Subcutaneous adipose tissue (tissue), 4 donors: ENCODE measurements at places on chromosomes 6 and 20. TPM values are rescaled to one million over a fixed set of nuclear protein-coding genes. Genes with fewer than 3 reads are reported as not detected.

Gene CRIP3
- total RNA-seq: 2.0 TPM

Gene CDH4
- not detected for total RNA-seq

Gene CYP24A1
- total RNA-seq: not detected

Gene VGLL2
- total RNA-seq: not detected

Gene LSM2
- total RNA-seq: 27.5 TPM

Gene MLIP
- total RNA-seq: 5.5 TPM

Gene C6orf163
- 3.9 TPM for total RNA-seq
